ENCODE measurements at places on chromosomes 13 and 19.

DNA sequence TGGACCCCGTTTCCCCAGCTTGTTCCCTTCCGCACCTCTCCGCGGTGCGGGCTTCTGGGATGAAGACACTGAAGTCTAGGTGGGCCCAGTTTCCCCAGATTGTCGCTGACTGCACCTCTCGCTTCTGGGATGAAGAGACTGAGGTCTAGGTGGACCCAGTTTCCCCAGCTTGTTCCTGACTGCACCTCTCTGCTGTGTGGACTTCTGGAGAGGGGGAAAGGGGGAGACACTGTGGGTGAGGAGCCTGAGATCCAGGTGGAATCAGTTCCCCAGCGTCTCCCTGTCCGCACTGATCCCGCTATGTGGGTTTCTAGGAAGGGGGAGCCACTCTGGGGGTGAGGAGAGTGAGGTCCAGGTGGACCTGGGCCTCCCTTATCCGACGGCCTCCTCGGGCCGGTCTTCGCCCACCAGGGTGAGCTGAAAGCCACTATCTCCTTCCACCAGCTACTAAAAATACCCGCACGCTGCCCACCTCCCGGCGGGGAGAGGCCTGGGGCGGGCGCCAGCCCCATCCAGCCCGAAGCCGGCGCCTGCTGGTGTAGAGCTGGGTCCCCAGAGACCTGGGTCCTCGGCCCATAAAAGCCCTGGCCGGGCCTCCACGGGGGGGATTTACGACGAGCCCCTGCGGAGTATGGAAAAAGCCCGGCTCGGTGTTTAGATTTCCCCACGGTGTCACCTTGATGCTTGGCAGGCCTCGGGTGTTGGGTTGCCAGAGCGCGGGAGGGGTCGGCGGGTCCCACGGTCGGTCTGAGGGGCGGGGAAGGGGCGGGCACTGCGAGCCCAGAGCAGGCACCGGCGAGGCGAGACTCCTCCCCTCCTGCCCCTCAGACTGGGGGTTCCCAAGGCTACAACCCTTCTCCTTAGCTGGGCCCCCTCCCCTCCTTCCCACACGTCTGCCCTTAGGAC is 10.6 kb downstream of the FUT6 start:
- DNase-seq = peak; percentile 56

GRCh38 chr19:8320564-8321066 is 560 bp downstream of the NDUFA7 start:
- DNase-seq = no peak

- DNase-seq = no peak
Observed at GRCh38 chr13:93422980-93423543, 196.5 kb downstream of the GPC6 start.

DNA sequence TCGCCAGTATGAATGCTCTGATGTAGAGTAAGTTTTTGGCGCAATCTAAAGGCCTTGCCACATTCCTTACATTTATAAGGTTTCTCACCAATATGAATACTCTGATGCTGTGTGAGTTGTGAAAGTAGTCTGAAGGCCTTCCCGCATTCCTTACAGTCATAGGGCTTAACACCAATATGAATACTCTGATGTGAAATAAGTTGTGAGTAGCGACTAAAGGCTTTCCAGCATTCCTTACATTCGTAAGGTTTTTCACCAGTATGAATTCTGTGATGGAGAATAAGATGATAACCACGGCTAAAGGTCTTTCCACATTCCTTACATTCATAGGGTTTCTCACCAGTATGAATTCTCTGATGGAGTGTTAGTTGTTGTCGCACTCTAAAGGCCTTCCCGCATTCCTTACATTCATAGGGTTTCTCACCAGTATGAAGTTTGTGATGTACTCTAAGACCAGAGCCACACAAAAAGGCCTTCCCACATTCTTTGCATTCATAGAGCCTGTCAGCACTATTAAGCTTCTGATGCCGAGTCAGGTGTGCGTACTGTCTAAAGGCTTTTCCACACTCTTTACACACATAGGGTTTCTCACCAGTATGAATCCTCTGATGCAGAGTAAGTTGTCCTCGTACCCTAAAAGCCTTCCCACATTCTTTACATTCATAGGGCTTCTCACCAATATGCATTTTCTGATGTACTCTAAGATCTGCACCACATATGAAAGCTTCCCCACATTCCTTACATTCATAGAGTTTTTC is 14.1 kb upstream of the ZFP14 start:
- DNase-seq = no peak

DNA sequence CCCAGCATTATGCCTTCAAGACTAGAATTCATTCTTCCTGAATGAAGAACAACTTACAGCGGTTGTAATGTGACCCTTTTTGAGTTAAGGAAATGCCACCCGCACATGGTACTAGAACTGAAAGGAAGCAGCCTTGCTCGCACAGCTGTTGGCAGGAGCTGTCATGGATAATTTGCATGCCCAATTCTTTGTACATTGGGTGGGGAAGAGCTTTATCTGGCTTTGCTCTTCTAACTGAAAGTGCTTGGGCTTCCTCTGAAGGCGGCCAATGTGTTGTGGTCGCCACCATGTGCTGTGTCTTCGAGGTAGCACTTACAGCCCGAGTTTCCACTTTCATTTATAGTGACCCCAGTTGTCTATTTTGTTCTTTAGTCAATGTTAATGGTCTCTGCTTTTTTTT is 3.4 kb downstream of the CCNE1 start:
- DNase-seq = no peak

GRCh38 chr19:48987323-48987722 is 5.8 kb downstream of the GYS1 start:
- DNase-seq = no peak

All from NCI-H524 (cell line).